ENCODE measurements at places on chromosomes 4 and X.

GRCh38 chr4:8647094-8647570 lies 54.6 kb downstream of the CPZ start:
- DNase-seq: no peak

DNA sequence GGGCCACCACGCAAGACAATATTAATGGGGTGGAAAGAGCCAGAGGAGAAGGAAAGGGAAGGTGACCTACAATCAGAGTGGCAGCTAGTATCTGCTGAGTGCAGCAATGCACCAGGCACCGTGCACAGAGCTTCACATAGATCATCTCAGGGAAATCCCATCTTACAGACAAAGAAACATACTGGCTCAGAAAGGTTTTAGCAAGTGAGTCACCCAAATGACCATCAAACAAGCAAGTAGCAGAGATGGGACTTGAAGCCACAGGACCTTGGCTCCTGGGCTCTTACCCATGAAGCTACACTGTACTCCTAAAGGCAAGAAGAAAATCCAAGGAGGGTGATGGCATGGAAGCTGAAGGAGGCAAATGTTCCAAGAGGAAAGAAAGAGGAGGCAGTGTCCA lies 6.8 kb downstream of the ANXA5 start:
- no peak for DNase-seq

- no peak for DNase-seq
Observed at GRCh38 chrX:23822397-23822796, 39.4 kb downstream of the SAT1 start.

DNA sequence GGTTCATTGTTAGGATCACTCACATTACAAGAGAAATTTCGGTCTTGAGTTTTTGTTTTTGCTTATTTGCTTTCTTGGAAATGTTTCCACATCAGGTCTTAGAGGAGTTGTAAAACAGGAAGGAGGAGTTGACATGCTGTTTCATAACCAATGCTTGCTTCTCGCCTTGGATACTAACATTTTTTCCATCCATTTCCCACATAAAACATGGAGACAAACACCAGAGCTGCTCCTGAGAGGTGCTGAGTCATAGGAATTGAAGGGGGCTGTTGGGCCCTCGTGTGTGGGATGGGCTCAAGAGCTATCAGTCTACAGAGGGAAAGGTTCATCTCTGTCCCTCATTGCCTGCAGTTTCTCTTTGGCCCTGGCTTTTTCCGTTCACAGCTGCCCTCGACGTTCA lies 29.9 kb downstream of the TBL1X start:
- no peak for DNase-seq

- no peak for DNase-seq
Observed at GRCh38 chrX:14030174-14030530, 460 bp upstream of the GEMIN8 start.

DNA sequence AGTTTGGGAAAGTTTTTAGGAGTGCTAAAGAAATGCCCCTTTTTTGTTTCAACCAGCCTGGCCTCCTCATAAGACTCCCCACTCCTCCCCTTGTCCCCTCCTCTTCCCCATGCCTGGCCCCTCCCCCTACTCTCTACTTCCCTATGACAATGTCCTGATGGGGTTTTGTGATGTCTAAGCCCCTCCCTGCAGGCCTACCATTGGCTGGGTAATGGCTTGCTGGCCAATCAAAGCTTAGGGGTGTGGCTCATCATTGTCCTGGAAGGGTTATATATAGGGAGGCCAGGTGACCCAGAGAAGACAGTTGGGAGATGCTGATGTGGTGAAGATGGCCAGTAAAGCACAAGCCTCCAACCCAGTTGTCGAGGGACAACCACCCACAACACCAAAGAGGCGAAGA lies 48.2 kb upstream of the PASD1 start:
- no peak for DNase-seq

DNA sequence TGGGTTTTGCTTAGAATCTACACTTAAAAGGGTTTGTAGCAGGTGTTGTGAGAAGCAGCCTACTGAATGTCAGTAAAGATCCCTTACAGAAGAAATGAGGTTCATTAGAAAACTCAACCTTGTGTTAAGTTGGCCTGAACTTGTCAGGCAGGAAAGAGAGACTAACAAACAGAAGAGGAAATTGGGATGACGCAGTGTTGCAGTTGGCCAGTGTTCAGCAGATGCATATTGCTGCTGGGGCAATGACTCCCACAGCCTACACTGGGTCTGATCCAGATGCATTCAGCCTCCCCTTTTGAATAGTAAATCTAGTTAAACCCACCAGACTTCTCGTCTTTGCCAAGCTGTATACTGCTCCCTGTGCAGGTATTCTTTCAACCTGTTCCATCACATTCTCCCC lies 409.4 kb downstream of the UBE2NL start:
- DNase-seq: no peak

DNA sequence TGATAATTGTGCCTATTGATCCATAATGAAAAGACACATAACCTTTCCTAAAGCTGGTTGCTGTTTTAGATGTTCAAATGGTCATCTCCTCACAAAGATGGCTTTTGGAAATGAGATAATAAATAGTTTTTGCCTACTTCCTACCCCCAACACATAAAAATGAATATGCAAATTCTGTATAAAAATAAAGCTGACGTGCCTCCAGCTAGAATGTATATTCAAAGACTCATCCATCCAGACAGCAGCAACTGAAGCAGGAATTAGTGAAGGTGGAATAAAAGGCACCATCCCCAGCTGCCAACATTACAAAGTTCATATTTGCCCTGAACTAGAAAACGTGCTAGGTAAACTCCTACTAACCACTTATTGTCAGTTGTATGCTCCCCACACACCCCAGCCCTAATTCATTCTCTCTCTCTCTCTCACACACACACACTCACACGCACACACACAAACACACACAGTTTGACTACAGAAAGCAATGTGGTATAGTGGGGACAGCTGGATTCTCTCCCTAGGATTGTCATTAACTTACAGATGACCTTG lies 53.6 kb downstream of the PCDH19 start:
- no peak for DNase-seq

DNA sequence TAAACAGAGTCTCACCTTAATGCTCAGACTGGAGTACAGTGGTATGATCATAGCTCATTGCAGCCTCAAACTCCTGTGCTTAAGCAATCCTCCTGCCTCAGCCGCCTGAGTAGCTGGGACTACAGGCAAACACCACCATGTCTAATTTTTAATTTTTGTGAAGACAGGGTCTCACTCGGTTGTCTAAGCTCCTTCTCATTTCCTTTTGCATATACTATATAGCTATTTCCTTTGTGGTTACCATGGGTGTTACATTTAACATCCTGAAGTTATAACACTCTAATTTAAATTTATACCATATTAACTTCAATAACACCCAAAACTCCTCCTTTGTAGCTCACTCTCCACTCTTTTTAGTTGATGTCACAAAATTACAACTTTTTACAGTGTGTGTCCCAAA lies 114.3 kb downstream of the DCK start:
- DNase-seq: no peak

- DNase-seq: no peak
Observed at GRCh38 chr4:141220271-141220670, 424 bp upstream of the ZNF330 start.

DNA sequence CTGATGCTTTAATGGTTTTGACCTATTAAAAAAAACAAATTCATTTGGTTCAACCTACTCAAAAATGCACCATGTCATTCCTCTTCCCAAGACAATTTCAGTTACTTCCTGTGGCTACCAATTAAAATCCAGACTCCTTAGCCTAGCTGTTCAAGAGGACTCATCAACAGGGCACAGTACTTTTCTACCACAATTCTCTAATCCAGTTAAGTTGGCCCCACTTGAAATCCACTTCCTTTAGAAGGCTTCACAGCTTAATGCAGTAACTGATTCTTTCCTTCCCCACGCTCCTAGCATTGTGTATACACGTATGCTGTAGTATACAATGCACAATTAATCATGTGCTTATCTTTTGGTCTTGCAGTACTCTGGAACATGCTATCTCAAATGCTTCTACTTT lies 129.8 kb downstream of the UGT8 start:
- no peak for DNase-seq

- DNase-seq: no peak
Observed at GRCh38 chr4:46554760-46555465, 165.0 kb upstream of the GABRA2 start.

GRCh38 chrX:142250502-142250901 lies 45.4 kb upstream of the MAGEC2 start:
- DNase-seq: no peak

DNA sequence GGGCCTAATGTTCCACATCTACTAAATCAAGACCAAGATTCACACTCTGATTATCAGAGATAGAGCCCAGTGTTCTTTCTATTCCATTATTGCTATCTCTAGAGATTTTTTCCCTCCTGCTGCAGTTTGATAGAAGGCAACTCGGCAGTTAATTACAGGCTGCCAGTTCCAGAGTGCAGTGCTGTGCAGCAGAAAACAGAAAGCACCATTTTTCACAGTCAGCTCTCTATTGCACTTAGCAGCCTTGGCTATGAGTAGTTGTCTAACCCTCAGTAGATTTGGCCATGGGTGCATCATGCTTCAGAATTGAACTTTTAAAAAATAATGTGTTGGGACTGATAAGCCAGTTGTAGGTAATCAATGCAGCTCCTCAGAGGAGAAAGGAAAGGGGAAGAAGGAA lies 295.3 kb downstream of the MID1IP1 start:
- DNase-seq: no peak

- no peak for DNase-seq
Observed at GRCh38 chrX:151896734-151897474, 15.8 kb upstream of the MAGEA4 start.

- DNase-seq: no peak
Observed at GRCh38 chr4:101155368-101155767, 192.0 kb downstream of the PPP3CA start.

DNA sequence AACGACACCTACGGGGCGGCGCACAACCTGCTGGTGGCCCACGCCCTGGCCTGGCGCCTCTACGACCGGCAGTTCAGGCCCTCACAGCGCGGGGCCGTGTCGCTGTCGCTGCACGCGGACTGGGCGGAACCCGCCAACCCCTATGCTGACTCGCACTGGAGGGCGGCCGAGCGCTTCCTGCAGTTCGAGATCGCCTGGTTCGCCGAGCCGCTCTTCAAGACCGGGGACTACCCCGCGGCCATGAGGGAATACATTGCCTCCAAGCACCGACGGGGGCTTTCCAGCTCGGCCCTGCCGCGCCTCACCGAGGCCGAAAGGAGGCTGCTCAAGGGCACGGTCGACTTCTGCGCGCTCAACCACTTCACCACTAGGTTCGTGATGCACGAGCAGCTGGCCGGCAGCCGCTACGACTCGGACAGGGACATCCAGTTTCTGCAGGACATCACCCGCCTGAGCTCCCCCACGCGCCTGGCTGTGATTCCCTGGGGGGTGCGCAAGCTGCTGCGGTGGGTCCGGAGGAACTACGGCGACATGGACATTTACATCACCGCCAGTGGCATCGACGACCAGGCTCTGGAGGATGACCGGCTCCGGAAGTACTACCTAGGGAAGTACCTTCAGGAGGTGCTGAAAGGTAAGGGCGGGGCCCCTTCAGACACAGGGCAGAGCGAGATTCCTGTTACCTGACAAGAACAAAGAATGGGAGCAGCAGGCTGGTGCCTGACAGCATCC lies 11.7 kb downstream of the RPL9 start:
- DNase-seq: no peak

GRCh38 chr4:124846306-124846705 lies 133.8 kb upstream of the ANKRD50 start:
- DNase-seq: no peak

- DNase-seq: no peak
Observed at GRCh38 chr4:108328383-108328732, 159.6 kb upstream of the LEF1 start.

DNA sequence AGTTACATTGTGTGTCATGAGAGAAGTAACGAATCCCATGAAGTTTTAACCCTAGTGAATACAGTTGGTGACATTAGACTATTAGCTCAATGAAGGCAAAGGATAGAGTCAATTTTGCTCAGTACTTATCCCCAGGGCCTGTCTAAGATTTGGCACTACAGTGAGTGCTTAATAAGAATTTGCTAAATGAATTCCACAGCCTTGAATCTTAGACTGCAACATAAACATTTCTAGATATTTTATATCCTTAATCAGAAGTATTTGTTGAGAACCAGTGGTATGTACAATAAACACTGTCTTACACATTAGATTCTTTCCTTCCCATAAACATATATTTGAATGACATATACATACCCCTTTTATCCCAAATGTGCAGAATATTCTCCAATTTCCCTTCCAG lies 223.0 kb downstream of the NSUN7 start:
- DNase-seq: no peak

- no peak for DNase-seq
Observed at GRCh38 chr4:182536221-182536811, 293.1 kb downstream of the TENM3 start.

DNA sequence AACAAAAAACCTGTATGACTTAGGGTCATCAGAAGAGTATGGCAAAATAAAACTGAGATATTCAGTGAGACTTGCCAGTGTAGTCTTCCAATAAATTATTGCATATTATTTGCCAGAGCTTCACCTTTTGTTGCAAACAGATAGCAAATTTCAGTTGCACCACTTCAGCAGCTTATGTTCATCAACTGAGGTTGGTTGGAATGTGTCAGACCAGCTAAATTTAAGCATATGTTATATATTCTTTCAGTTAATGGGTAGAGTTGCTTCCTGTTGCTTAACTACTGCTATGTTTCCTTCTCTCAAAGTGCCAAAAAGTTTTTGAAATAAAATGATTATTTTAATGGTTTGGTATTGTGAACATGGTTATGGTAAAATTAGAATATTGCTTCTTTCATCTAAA lies 61.5 kb downstream of the GALNT7 start:
- no peak for DNase-seq

GRCh38 chr4:104869831-104870230 lies 276.8 kb upstream of the TET2 start:
- no peak for DNase-seq

DNA sequence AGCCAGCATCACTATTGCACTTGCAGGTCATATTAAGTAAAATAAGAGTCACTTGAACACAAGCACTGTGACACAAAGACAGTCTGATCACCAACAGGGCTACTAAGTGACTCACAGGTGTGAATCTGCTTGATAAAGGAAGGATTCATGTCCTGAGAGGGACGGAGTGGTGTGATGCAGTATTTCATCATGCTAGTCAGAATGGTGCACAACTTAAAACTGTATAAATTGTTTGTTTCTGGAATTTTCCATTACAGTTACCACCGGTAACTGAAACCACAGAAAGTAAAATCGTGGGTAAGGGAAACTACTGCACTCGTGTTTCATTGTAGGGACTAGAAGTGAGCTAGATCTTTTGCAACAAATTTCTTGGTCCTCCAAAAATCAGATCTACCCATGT lies 109.7 kb downstream of the ELOVL6 start:
- no peak for DNase-seq

DNA sequence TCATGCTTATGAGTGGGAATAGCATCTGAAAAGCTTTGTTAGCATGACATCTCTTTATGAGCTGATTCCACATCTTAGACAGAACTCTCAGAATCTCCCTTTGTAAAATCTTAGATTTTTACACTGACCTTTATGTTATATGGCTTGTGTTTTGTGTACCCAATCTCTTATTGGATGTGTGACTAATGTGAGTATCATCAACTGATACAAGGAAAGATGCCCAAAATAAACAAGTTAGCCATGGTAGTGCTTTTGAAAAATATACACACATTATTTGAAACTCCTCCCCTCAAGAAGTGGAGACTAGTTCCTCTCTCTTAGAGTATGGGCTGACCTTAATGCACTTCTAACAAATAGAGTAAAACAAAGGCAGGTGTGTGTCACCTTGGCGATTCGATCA lies 160.1 kb upstream of the NRK start:
- no peak for DNase-seq

All from omental fat pad (tissue), 4 donors.